ENCODE measurements at places on chromosomes 7 and 10. TPM values are rescaled to one million over a fixed set of nuclear protein-coding genes. Genes with fewer than 3 reads are reported as not detected.

Gene CCDC136
- polyA plus RNA-seq = 1.7 TPM

Gene FAM241B
- 1.7 TPM for polyA plus RNA-seq

Gene STEAP4
- 0.50 TPM for polyA plus RNA-seq

Gene PARP12
- polyA plus RNA-seq = 68.4 TPM

Gene SEPTIN14
- polyA plus RNA-seq = not detected

Gene NCF1
- 142 TPM for polyA plus RNA-seq

Gene KAZALD1
- polyA plus RNA-seq = 11.6 TPM

Measured in spleen (tissue), 13 donors.